ENCODE measurements at places on chromosomes 1 and 21.

GRCh38 chr1:160236806-160237205 lies 25.5 kb downstream of the DCAF8 start:
- no peak for DNase-seq

- no peak for DNase-seq
Measured at GRCh38 chr1:226444901-226445300, 37.0 kb upstream of the PARP1 start.

DNA sequence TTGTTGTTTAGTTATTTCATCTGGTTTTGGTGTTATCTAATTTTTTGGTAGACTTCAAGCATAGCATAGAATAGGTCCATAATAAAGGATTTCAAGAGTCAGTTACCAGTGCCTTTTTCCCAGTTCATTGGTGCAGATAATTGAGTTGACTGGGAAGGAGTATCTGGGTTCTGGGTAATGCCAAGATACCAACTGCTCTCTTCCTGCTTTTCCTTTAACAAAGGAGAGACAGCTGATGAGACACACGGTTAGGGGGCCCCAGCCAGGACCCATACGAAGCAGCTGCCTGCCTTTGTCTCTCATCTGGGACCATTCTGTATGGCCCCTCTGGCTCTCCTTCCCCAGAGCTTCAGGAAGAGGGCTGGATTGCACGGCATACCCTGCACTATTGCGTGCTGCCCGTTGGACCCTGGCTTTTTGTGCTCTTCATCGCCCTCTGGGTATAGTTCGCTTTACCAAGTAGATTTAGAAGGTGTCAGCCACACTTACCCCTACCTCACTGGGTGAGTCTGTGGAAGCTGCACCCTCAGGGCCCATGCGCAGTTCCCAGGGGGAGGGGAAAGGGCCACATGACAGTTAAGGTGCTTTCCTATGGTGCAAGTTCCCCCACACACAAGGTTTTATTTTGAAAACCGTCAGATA lies 7.0 kb downstream of the NAV1 start:
- DNase-seq: no peak

DNA sequence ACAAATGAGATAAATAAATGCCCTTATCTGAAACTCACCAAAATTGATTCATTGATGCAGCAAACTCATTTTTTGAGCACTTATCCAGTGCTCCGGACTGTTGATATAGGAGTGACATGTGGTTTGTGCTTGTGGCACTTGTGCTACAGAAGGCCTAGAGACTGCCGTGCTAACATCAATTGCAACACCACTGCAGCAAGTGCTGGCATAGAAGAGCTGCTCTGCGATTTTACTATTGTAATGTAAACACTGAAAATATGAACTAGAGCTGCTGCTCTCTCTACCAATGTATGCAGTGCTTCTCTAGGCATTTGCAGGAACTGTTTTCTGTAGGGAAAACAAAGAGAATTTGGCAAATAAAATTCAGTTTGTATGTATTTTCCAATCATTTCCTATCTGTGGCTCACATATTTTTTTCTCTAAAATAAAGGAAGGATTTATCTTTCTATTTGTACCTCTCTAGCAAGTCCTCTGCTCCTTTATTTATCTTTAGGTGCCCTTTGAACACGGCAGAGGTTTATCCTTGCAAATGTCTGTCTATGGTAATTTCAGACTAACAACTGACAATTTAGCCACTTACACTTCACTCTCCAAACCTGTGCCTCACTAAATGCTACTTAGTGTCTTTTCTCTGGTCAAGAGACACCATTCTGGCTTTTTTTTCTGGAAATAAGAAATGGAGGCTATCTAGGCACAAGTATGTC lies 409.5 kb upstream of the ADGRL2 start:
- no peak for DNase-seq

- no peak for DNase-seq
Measured at GRCh38 chr1:84170171-84170570, 26.1 kb downstream of the PRKACB start.

DNA sequence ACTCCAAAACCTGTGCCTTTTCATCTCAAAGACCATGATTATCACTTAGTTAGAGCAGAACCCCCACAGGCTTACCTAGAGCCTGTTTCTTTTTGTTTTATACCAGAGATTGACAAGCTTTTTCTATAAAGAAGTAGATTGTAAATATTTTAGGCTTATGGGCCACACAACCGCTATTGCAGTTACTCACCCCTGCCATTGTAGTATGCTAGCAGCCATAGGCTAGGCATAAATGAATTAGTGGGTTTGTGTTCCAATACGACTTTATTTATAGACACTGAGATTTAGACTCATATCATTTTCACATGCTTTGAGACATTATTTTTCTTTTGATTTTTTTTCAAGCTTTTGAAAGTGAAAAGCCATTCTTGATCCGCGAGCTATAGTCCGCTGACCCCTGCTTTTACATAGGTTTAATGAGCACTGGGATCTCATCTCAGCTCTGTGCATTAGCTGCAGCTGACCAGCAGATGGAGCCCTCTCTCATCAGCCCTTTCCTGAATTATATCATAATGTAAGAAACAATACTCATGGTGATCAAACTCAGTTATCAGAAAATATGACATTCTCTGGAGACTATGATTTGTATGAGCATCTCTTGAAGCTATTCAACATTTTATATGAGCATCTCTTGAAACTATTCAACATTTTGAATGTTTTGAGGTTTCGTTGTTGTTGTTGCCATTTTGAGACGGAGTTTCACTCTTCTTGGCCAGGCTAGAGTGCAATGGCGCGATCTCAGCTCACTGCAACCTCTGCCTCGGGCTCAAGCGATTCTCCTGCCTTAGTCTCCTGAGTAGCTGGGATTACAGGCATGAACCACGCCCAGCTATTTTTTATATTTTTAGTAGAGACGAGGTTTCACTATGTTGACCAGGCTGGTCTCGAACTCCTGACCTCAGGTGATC lies 111.9 kb upstream of the L1TD1 start:
- DNase-seq: peak; percentile 42

DNA sequence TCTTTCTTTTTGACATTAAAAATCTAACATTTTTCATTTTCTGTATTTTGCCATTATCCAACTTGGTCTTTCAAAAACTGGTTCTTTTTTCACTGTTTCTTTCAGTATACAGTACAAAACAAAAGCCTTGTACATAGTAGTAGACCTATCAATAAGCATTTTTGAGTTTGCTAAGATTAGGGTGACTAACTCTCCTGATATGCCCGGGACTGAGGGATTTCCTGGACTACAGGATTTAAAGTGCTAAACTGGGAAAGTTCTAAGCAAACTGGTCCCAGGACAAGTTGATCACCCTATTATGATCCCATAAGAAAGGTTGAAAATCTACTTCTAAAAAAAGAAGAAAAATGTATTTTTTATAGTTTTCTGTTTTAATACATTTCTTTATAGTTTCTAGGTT lies 120.9 kb downstream of the USP25 start:
- peak; percentile 70 for DNase-seq

DNA sequence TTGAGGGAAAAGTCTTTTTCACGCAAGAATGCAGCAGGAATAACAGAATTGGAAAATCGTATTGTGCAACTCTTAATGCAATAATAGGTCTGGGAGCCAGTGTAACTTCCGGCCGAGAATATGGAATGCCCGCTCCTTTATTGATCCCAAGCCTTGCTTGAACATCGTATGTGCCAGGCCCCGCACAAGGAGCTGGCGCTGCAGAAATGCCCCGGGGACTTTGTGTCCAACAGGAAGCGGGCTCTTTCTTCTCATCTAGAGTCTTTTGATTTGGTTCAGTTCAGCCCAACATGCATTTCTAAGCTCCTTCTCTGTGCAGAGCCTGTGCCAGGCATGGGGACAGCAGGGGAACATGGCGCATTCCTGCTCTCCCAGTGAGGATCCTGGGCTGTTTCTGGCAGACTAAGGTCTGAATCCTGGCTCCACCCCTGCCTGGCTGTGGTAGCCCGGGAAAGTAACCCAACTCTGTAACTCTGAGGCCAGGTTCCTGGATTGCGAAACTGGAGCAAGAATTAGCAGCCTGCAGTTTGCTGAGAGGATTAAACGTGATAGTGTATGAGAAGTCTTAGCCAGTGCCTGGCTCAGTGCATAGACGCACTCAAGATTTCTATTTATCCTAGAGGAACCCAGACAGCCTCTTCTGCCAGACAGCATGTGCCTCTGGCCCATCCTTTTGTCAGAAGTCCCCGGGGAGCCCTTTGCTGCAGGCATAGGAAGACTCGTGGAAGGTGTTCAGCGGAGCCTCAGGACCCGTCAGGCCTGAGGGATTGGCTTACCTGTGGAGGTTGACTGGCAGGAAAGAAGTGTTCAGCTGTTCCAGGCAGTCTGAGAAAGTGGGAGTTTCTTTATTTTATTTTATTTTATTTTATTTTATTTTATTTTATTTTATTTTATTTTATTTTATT lies 987 bp upstream of the CDCP2 start:
- peak; percentile 61 for DNase-seq

DNA sequence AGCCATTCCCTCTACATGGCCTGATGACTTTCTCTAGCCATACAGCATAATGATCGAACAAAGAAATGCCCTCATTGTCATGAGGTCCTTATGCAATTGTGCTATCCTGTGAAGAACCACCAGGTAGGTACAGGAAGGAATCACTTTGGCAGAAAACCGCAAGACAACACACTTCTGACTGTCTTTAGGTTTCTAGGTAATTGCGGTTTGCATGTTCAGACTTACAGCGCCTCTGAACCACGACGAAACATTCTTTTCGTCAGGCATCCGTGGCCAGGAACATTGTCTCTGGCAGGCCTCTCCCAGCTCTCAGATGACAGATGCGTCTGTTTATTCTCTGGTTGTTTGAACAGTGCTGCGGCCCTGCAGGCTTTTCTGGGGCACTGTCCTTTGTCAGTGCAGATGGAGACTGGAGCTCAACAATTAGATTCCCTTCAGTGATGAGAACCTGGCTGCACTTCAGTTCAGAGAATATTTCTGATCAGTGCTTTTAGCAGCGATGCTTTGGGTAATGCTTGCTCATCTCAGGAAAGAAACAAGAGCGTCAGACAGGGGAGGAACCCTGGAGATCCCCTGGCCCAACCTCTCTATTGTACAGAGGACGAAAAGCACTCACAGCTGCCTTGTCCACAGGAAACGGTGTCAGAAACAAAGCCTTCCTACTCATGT lies 63.4 kb downstream of the B3GALT5 start:
- peak; percentile 20 for DNase-seq

- no peak for DNase-seq
Measured at GRCh38 chr1:152699746-152700145, 1.6 kb downstream of the LCE2A start.

DNA sequence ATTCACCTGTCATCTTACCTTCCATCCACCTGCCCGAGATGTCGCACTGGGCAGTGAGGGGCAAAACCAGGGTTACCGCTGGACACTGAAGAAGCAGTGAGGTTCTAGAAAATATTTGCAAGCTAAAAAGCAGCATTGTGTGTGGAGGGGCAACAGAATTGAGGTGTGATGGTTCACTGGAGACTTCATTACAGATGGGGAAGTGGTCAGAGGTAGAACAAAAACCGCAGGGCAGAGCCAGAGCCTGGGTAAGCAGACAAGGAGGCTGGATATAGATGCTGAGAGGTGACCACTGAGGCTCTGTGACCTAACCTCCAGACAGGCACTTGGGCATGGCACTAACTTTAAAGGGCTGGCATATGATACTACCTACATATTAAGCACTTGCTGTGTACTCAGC lies 363.9 kb upstream of the PROX1 start:
- no peak for DNase-seq

DNA sequence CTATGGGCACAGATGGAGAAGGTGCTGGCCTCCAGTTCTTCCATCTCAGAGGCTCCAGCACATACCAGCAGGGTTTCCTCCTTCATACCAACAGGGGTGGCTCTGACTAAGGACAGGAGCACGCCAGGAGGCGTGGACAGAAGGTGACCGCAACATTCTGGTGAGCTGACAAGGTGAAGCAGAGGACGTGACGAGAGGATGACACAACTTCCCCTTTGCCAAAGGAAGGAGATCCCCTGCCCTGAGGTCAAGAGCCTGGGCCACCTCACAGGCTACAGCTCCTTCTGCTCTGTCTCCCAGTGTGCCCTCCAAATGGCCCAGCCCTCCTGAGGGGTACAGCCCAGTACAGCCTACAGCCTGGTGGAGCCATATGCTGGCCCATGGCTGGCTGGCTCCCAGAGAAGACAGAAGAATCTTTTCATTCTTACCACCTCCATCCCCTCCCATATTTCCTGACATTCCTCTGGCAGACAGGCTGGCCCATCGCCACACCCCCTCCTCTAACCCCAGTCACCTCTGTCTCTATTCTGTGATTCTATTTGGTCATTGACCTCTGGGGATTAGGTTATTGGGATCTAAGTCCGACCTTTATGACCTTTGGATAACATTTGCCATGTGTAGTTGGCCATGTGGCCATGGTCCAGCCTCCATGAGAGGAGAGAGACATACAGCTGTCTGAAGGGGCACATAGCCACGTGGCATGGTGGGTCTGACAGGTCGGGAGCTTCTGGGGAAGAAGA lies 5.1 kb upstream of the LAMB3 start:
- DNase-seq: no peak

DNA sequence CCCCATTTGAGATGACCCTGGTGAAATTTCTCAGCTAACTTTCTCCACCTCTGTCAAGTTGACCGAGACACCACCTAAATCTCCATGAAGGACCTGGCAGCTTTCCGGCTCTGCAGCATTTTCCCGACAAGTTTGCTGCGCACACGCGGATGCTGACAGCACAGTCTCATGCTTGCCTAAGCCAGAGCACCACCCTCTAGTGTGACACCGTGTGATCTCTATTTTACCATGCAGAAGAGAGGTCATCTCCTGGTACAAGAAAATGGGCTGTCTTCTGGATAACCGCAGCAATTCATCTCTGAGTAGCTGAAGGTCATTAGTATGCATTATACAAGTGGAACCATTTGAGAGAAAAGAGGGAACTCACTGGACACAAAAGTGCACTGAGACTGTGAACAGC lies 38.9 kb upstream of the H6PD start:
- DNase-seq: no peak

GRCh38 chr1:205578780-205579571 lies 52.8 kb downstream of the ELK4 start:
- no peak for DNase-seq

- DNase-seq: no peak
Measured at GRCh38 chr1:40245686-40246085, 2.1 kb upstream of the TMCO2 start.

DNA sequence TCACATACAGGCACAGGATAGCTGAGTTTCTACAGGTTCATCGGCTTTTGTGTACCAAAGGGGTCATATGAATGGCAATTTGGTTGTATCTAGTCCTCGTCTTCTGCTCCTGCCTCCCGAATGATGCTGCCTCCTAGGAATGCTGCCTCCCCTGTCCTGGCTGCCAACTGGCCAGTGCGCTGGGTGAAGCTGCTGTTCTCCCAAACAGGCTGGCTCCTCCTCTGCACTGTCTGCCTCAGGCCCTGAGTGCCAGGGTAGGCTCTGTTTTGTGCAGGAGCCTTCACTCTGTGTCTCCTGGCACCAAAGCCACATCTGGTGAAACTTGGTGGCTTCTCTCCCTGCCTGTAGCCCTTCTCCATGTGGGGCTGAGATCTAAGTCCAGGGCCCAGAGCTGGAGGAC lies 60.3 kb downstream of the RHOU start:
- no peak for DNase-seq

GRCh38 chr1:48160486-48161132 lies 61.9 kb upstream of the SLC5A9 start:
- no peak for DNase-seq

Measured in fibroblast of skin of back (primary cell).